ENCODE measurements at places on chromosomes 12 and 14. TPM values are rescaled to one million over a fixed set of nuclear protein-coding genes. Genes with fewer than 3 reads are reported as not detected.

Gene E2F7
- 1.6 TPM for total RNA-seq

Gene TMEM229B
- 3.5 TPM for total RNA-seq

Gene TBX3
- 0.24 TPM for total RNA-seq

Gene USP44
- 2.1 TPM for total RNA-seq

Gene ZFYVE1
- 8.4 TPM for total RNA-seq

Gene RAN
- total RNA-seq = 2,586 TPM

Gene REP15
- 0.37 TPM for total RNA-seq

Gene CRIP2
- total RNA-seq = 0.91 TPM

Gene MVK
- 10.4 TPM for total RNA-seq
